ENCODE measurements at places on chromosomes 4 and X. TPM values are rescaled to one million over a fixed set of nuclear protein-coding genes. Genes with fewer than 3 reads are reported as not detected.

Gene SPIN2A
- 0.22 TPM for total RNA-seq

Gene CTSO
- total RNA-seq, result 2.0 TPM

Gene CLIC2
- 1.6 TPM for total RNA-seq

Gene CXCL8
- total RNA-seq, result 4.2 TPM

Gene NLGN4X
- total RNA-seq, result 0.08 TPM

Gene COPS4
- 43.1 TPM for total RNA-seq

Gene IKBKG
- 44.3 TPM for total RNA-seq

Gene PCDH18
- total RNA-seq, result 0.03 TPM

Gene RASSF6
- not detected for total RNA-seq

DNA sequence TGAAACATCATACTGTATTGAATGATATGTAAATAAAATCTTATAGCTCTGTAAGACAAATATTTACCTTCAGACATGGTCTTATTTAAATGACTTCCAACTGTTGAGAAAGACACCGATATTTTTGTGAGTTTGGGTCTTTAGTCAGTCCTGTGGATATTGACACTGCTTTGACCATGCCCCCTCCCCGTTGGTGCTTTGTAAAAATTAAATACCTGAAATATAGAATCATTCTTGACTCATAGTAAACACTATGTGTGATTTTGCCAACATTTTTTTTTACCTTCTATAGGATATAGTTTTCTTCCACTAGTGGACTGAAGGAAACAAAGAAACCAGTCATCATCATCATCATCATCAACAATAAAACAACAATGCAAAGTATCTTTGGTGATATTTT is 114.3 kb upstream of the HS3ST1 start:
- no peak for DNase-seq

GRCh38 chr4:167509551-167509950 is 275.3 kb upstream of the SPOCK3 start:
- DNase-seq, result no peak

GRCh38 chr4:83546786-83547185 is 10.9 kb downstream of the GPAT3 start:
- no peak for DNase-seq

- no peak for DNase-seq
These were observed 1280.9 kb upstream of the TENM3 start for GRCh38 chr4:180962268-180962667.

DNA sequence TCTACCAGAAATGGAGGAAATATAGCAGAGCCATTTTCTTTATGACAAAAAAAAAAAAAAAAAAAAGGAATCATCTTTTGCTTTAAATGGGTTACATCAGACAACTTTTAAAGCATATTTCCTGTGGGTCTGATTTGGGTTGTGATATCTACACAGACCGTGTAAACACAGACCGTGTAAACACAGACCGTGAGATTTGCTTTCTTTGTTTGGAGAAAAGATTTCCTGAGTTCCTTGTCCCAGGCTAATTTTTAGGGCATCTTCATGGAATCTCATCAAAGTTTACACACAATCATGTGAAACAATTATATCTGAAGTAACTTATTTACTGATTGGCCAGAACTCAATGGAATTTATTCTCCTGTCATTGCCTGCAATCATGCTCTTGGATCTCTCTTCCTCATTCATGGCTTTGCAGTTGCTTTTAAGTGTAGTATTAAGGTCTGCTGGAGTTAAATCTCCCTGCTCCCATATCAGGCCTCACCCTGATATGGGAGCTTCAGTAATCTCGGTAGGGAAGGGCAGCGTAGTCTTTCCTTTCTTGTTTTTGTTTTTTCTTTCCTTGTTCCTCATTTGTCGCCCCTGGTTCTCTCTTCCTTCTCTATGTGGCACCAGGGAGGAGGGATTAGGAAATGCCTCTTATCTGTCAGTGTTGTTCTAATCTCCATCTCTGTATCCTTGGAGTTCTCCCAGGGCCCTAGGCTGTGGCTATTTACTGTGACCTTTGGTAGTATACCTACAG is 248.6 kb upstream of the JADE1 start:
- DNase-seq, result no peak

DNA sequence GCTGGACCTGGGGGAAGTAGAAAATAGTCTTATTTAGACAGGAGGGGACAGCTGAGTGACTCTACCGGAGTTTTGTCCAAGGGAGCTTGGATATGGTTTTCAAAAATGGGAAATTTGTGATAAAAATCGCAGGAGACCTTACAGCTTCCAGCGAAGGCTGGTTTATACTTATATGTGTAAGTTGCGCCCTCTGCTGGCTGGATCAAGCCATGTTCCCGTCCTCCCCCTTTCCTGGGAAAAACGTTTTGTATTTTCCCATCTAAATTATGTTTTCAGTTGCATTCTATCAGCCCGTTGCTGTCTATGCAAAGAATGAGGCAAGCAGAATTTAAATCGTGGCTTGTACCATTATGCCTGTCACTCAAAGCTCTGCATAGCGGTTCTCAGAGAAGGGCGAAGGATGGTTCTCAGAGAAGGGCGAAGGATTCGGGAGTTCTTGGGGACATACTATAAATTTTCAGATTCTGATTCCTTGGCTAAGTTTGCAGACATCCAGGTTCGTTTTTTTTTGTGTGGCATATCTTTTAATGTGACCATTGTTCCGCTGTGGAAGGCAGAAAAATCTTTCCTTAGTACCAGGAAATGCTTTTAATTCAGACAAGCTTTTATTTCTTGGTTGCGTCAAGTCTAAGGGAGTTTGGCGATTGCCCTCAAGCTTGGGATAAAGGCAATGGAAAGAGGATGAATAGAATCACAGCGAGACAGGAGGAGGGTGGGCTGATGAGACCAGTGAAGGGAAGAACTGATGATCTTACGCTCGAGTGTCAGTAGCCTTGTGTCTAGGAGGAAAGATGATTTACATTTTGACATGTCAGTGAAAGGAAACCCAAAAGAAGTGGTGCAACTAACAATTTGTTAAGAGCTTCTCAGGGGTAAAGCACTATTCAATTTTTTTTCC is 128.5 kb upstream of the ARX start:
- peak; percentile 11 for DNase-seq

DNA sequence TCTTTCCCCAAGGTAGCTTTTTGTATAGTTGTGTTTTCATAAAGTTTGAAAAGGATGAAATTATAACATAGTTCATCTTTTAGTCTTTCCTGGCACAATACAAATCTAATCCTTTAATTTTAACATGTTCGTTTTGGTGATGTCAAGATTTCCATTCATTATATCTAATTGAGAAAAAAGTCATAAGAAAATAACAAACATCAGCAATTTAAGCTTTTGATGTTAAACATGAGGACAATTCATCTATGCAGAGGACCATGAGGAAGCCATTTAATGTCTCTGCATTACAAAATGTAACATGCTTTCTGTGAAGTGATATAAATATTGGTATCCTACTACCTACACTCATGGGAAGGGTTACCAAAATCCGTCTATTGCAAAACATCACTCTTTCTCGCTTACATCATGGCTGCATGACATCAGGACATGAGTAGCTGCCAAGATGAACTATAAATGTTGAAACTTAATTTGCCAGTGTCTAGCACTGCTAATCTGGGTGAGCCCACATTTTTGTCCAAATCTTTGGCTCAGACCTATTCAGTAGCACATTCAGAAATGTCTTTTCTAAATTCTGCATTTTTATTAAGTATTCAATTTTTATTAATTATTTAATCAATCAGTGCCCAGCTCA is 9.5 kb downstream of the EPGN start:
- no peak for DNase-seq

- no peak for DNase-seq
These were observed 8.1 kb upstream of the GPR119 start for GRCh38 chrX:130393451-130394074.

- DNase-seq, result no peak
These were observed 44.1 kb downstream of the SMIM20 start for GRCh38 chr4:25958110-25958509.

- no peak for DNase-seq
These were observed 57.7 kb downstream of the TBL1X start for GRCh38 chrX:9522378-9523155.

DNA sequence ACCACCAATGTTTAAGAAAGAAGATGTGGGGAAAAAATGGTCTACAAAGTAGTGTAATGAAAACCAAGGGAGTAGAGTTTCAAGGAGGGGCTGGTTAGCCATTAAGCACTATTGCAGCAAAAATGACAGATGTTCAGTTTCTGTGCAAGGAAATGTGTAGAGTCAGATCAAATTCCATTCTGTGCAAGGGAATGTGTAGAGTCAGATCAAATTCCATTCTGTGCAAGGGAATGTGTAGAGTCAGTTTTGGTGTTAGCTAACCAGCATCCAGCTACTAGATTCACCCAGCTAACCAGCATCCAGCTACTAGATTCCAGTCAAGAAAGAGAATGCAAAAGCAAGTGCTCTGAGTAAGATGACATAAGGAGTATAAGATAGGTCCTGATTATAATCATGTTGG is 208.8 kb downstream of the COX18 start:
- DNase-seq, result no peak

DNA sequence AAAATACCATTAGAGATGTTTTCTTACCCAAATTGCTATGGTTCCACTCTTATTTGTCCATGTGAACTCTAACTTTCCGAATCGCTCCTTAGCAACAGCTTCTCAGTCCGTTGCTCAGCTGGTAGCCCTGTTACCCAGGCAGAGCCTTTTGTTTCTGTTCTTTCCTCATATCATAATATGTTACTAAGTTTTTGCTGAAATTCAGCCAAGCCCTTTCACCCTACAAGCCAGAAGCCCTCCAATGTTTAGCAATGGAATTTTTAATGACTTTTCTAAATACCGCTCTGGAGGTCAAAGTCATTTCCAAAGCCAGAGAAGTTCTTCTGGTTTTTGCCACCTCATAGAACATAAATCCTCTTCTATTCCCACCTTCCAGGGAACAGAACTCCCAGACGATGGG is 1029.5 kb downstream of the C4orf33 start:
- no peak for DNase-seq

- no peak for DNase-seq
These were observed 776.6 kb upstream of the LCORL start for GRCh38 chr4:18798123-18798522.

- no peak for DNase-seq
These were observed 1289.6 kb upstream of the TENM3 start for GRCh38 chr4:180953572-180953971.

- no peak for DNase-seq
These were observed 18.6 kb upstream of the CPE start for GRCh38 chr4:165360041-165360695.

GRCh38 chr4:122542411-122543236 is 78.2 kb downstream of the IL21 start:
- no peak for DNase-seq

GRCh38 chr4:183600189-183600685 is 58.7 kb downstream of the RWDD4 start:
- peak; percentile 7 for DNase-seq

DNA sequence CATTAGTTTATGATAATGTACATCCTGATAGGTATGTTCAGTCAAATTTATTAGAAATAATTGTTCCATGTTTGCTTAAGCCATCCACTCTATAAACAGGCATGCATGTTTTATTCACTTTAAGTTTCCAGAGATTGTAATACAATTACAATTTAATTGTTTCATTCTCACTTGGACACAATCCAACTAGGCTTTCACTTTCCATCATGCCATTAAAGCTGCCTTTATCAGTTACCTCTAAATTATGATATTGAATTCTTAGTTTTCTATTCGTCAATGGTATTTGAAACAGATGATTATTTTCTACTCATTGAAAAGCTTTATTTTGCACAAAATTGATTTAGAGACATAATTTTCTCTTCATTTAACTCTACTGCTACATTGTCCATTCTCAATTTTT is 1196.3 kb downstream of the RAPGEF2 start:
- DNase-seq, result no peak

DNA sequence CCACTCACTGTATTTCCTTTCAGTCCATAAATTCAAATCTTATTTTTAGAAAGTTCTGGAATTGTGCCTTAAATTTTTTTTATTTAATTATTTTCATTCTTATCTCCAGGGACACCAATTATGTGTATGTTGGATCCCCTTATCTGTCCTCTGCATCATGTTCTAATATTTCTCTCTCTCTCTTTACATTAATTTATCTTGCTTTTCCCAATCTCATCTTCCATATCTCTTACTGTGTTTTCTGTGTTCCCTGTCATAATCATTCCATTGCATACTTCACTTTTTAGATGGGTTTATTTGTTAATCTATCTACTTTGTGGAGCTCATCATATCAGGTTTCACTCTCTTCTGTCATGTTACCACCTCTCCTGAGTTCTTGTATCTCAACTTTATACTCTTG is 37.4 kb downstream of the PPP2R2C start:
- DNase-seq, result no peak

- DNase-seq, result no peak
These were observed 174.9 kb downstream of the ACTRT1 start for GRCh38 chrX:127877318-127877717.

GRCh38 chr4:45621971-45622370 is 501.9 kb downstream of the GABRG1 start:
- no peak for DNase-seq

DNA sequence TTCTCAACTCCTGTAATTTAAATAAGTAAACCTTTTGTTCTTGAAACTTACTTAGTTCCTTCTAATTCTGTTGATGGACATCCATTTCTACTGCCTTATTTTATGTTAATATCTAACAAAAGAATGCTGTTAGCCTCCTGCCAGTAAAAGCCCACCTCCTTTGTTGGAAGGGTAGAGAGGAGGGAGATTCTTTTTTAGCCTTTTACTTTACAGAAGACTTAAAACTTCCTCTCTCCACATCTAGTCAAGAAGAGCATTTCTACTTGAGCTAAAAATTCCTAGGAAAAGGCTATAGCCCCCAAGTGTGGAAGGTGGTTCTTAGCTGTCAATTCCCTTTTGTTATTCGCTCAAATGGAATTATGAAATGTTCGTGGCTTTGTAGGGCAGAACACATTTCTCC is 118.7 kb downstream of the ZIC3 start:
- no peak for DNase-seq

DNA sequence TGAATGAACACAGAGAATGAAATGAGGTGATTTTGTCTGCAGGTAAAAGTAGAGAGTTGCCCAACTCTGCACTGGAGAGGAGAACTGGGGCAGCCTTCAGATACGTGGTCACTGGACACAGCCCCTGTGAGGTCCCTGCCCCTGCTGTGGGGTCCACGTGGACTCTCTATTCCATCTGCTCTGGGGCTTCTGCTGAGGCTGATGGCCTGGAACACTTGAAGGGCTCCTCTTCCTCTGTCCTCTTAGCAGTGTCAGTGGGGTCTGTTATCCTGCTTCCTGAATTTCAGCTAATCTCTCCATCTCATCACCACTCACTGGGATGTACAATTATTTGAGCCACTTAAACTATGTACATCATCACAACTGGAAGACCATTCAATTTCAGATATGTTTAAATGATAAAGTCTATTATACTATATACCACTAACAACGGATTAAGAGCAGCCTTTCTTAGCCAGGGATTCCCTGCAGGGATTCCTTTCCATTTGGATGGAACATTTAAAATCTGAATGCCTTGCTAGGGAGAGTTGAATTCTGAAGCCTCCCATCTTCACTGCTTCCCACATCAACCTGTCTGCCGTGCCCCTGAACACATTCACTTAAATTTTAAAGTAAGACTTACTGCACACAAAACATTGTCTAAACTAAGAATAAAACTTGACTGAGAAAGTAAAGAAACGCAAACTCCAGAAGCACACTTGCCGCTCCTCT is 74.0 kb downstream of the CC2D2A start:
- no peak for DNase-seq

DNA sequence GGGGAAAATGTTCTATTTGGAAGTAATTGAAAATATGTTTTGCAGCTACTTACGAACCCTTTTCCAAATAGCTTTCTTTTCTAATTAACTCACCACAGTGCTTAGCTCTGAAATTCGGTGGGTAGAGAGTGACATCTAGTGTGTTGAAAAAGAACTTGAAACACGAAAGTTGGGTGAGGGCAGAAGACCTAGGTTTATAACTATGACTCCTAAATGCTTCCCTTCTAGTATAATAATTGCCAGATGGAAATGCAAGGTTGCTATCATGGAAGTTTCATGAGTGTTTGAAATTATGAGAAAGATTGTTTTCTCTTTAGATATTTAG is 77.3 kb upstream of the NOCT start:
- DNase-seq, result no peak
